ENCODE measurements at places on chromosomes 1 and 21.

GRCh38 chr1:107914119-107914765 is 50.7 kb downstream of the VAV3 start:
- DNase-seq = no peak

DNA sequence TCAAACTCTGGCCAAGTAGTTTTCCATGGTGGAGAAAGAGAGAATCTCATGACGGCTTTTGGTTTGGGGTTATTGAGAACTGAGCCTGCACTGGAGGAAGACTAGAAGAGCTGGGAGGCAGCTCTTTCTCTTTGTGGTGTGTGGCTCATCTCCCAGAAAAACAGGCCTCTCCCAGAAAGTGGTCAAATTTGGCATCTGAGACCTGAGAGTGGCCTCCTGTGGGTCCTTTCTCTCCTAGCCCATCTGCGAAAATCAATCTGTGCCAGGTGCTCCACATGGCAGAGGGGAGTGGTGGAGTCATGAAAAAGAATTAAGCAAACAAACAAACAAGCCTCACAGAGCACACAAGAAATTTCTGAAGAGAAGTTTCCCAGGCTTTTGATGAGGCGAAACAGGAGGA is 305.0 kb downstream of the ST6GALNAC3 start:
- DNase-seq = no peak

GRCh38 chr1:25620701-25621350 is 4.2 kb downstream of the MAN1C1 start:
- no peak for DNase-seq

- DNase-seq = no peak
Measured at GRCh38 chr1:21241771-21242581, 48.3 kb downstream of the ECE1 start.

DNA sequence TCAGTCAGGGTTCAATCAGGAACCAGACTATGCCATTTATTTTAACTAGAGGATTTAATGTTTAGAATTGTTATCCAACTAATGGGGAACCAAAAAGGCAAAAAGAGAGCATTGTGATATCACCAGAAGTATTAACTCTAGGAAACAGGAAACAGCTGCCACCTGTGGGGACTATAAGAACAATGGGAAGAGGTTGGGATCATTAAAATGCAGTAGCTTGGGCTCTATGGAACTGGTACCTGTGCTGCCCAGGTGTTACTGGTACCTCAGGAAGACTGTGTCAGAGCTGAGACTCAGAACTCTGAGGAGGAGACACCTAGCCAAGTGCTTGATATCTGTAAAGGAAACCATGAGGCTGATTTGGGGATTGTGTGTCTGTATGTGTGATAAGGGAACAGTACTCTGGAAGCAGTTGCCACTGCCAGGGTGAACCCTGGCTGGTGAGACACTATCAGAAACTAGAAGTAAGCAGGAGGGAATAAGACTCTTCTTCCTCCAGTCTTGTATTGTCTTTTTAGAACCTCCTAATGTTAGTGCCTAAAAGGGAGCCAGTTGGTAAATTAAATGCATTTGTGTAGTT is 49.4 kb downstream of the MAN1A2 start:
- DNase-seq = no peak

DNA sequence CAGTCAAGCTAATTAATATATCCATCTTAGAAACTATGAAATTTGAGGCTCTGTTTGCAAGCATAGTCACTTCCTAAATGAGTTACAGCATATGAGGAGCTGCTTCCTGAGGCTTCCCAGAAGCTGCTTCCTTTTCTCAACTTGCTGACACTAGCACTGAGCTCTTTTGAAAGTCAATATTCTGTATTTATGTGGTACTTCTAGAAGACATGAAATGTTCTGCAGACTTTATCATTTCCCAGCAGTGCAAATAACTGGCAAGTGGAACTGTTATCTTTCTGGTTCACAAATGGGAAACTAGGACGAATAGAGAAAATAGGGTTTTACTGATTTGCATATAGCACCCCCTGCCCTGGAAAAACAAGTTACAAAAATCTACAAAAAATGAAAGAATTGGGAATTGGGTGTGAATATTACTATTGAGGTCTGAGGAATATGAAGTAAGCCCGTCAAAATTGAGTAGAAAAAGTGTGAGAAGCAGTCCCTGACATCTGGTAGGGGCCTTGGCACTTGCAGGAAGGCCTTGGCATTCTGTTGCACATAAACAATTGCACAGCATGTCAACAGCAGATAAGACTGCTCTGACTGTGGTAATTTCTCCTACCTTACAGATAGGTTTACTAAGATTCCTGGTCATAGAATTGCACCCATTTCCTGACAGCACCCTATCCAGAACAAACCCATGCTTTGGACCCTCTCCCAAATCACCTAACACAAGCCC is 7.1 kb downstream of the GIPC2 start:
- DNase-seq = no peak

GRCh38 chr1:197838836-197839235 is 63.6 kb upstream of the DENND1B start:
- DNase-seq = no peak

DNA sequence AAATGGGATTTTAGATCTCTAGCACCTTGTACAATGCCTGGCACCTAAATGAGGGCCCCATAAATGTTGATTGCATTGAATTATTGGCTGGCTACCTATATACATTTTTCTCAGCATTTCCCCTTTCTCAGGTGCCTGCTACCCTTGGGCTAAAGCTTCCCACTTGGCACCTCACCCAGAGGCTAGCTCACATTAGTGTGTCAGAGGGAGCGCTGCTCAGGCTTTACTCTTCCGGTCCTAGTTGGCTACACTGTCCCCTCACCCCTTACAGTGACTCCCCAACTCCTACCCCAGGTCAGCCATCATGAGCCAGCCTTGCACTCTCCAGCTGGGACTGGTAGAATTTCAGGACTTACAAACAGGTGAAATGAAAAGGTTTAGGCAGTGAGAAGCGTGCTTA is 9.5 kb downstream of the TRAF5 start:
- DNase-seq = no peak

DNA sequence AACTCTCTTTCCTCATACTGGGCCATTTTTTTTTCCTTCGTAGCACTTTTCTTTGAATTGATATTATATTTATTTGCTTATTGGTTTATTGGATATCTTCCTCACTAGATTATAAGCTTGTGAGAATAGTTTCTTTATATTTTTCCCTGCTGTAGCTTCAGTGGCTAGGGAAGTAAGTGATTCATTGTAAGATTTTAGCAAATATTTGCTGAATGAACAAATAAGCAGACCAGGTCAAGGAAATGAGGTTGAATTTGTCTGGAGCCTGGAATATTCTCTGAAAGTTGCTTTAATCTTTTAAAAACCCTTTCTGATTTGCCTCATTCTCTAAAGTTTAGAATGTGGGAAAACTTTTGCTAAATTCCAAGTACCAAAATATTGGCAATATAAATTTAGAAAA is 80.2 kb downstream of the RABGAP1L start:
- DNase-seq = no peak

- no peak for DNase-seq
Measured at GRCh38 chr1:54255026-54255702, 55.2 kb downstream of the MRPL37 start.

GRCh38 chr1:182600036-182600713 is 4.0 kb downstream of the RGS16 start:
- DNase-seq = no peak

DNA sequence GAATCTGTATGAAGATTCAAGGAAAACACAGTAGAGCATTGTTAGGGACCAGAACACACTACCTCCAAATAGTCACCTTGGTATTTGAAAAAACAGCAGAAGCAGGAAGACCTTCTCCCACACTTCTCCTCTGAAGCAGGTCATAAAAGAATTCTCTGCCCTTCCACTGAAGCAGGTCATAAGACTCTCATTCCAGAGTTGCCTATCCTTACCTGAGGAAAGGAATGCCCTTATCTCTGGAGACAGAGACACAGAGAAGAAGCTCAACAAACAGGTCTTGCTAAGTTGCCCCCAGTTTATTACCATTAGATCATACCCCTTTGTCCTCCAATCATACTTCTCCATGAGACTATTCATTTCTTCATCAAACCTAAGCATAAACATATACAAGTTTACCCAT is 225.8 kb upstream of the TNR start:
- no peak for DNase-seq

- no peak for DNase-seq
Measured at GRCh38 chr1:223217781-223218180, 74.7 kb upstream of the TLR5 start.

DNA sequence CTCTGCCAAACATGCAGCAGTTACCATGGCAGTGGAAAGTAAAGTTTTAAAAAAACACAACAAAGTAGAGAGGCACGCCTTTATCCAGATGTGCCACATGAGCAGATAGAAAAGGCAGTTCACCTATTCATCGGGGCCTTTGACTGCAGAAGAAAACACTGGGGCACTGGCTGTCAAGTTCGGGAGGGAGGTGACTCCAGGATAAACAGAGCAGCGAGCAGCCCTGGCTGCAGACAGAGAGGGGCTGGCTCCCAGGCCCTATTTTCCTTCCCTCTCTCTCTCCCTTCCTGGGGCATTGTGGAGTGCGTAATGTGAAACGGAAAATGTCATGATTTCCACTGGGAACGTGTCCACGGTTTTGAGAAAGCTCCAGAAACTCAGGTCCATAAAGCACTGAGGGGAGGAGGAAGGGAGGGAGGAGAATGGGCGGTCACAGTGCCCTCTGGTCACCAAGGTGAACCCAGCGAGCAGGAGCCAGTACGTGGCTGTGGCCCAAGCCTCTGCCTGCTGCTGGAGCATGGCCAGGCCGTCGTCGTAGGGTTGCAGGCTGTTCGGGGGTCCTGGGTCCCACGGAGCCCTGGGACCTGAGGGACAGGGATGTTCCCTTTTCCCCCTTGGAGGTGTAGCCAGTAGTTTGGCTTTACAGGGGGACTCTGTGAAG is 114.7 kb upstream of the IRF2BP2 start:
- DNase-seq = no peak

DNA sequence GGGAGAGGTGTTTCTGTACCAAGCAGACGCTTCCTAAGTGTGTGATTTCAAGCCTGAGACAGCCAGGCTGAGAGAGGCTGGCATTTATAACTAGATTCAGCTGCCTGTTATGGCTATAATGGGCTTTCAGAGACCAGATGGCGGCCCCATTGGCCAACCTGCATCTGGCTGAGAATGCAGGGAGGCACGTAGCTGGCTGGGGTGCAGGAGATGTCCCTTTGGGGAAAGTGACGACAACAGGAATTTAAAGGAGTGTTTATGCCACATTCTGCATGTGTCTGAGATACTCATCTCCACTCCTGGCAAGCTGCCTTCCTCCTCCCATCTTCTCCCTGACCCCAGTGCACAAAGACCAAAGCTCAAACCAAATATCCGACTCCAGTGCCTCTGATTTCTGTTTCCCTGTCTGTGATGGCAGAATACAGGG is 21.3 kb upstream of the CCDC190 start:
- no peak for DNase-seq

GRCh38 chr1:68010543-68010942 is 39.9 kb downstream of the DIRAS3 start:
- DNase-seq = no peak

GRCh38 chr1:91831132-91831930 is 54.6 kb downstream of the TGFBR3 start:
- no peak for DNase-seq

- DNase-seq = no peak
Measured at GRCh38 chr1:96722958-96723357, 1.4 kb downstream of the PTBP2 start.

GRCh38 chr1:86914998-86915736 is 732 bp downstream of the HS2ST1 start:
- peak; percentile 20 for DNase-seq

GRCh38 chr1:47183308-47184089 is 6.3 kb downstream of the PDZK1IP1 start:
- DNase-seq = no peak

- DNase-seq = no peak
Measured at GRCh38 chr21:45421071-45421845, 16.3 kb downstream of the COL18A1 start.

GRCh38 chr1:80059940-80060339 is 1053.4 kb upstream of the ADGRL4 start:
- DNase-seq = no peak

GRCh38 chr1:2635361-2636010 is 2.7 kb upstream of the MMEL1 start:
- DNase-seq = no peak

DNA sequence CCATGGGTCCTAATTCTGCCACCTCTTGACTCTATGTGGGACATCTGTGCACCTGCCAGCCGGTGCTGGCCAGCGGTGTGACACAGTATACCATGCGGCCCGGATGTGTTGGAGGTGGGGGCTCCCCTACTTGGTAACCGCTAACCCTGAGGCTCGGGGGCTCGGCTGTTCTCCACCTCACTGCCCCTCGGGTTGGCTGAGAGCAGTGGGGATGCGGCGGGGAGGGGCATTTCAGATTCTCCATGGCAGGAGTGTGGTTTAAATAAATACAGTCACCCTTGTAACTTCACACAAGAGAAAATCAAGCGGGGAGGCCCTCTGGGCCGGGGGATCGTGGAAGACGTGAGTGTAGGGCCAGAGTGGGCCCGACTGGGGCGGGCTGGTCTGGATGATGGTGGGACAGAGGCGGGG is 11.0 kb downstream of the KRTAP10-1 start:
- no peak for DNase-seq

DNA sequence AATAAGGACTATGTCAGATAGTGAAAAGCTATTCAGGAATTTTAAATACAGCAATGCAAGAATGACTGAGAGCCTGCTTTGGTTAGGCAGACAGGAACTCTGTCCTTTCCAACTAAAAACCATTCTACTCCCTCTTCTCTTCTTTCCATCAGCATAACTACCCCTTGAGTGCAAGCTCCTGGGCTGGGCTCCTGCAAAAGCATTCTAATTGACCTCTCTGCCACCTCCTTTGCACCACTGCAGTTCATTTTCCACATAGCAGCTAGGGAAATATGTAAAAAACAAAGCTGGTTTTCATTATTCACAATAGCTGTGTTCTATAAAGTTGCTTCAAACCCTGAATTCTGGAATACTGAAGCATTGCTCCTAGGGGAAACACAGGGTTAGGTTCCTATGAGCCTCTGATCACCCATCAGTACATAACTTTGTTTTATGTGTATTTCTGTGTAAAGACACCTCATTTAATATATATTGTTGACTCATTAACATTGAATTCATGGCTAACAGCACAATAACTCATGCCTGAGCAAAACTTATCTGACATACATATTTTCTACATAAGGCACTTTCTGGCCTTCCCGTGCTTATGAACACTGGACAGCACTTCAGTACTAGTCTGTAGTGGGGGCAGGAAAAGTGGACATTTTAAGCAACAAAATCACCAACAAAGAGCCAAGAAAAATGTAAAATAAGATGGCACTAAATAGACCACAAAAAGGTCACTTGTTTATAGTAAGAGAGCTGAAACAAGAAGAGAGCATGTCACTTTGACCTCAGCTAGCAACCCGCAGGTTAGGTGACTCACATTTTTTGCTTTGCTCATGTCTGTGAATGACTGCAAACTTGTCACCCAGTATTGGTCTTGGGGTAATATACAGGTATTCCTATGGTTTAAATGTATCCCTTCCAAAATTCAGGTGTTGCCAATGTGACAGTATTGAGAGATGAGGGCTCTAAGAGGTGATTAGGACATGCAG is 57.9 kb upstream of the IRF2BP2 start:
- no peak for DNase-seq

- no peak for DNase-seq
Measured at GRCh38 chr1:44157903-44158302, 16.5 kb upstream of the KLF18 start.
